Forelimb muscle (tissue), 1 donor: ENCODE measurements at places on chromosomes 1 and 21.

- DNase-seq, result no peak
Measured at GRCh38 chr1:50615036-50615750, 191.9 kb upstream of the DMRTA2 start.

GRCh38 chr21:27545754-27546349 is 579.0 kb upstream of the ADAMTS5 start:
- no peak for DNase-seq

GRCh38 chr1:67646145-67647035 is 38.6 kb upstream of the GADD45A start:
- no peak for DNase-seq

DNA sequence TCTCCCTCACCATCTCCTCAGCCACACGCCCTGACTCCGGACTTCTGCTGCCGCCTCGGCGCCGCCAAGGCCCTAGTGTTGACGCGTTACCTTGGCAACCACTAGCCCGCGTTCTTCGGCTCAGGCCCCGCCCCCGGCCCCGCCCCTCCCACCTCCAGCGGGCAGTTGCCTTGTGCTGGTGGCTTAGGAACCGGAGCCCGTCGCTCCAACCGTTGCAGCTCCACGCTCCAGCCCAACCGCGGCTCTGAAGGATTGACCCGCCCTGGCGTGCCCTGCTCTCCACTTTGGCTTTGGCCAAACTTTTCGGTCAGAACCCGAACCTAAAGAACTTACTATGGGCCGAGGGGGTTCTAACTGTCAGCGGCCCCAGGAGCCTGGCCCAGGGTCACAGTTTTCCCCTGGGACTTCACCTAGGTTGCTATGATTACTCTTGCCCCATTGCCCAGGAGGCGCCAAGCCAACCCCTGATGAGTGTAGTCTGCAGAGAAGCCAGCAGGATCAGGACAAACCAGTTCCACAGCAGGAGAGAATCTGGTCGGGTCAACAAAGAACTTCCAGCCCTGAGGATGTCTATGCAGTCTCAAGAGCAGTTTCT is at the start of gene CFAP45:
Gene CFAP45, minus strand, starts transcription at position 80 of the 595 bp plus-strand sequence. Its CDS starts 67 bp downstream, at position 13.
- DNase-seq, result no peak

- no peak for DNase-seq
Measured at GRCh38 chr1:214952648-214953047, 129.9 kb upstream of the KCNK2 start.

DNA sequence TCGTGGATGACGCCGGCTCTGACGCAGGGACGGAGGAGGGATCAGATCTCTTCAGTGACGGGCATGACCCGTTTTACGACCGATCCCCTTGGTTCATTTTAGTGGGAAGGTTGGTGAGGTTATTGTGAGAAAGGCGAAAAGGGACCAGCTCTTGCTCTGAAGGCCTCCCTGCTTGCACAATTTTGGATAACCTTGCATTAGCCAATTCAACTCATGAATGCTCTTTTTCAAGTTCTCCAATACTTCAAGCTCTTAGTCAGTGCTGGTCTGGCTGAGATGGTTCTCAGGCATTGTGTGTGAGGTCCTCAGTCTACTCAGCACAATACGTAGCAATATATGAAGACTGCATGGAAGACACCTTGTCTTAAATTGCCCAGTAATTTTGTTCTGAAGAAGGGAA is 72.6 kb upstream of the PGD start:
- DNase-seq, result no peak

DNA sequence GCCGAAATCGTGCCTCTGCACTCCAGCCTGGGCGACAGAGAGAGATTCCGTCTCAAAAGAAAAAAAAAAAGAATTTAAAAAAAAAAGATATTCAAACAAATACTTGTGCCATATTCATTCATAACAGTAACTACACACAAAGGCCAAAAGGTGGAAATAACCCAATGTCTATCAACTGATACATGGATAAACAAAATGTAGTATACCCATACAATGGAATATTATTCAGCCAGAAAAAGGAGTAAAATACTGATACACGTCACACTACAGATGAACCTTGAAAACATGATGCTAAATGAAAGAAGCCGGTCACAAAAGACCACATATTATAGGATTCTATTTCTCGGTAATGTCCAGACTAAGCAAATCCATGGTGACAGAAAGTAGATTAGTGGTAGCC is 109.4 kb upstream of the SOD1 start:
- no peak for DNase-seq

DNA sequence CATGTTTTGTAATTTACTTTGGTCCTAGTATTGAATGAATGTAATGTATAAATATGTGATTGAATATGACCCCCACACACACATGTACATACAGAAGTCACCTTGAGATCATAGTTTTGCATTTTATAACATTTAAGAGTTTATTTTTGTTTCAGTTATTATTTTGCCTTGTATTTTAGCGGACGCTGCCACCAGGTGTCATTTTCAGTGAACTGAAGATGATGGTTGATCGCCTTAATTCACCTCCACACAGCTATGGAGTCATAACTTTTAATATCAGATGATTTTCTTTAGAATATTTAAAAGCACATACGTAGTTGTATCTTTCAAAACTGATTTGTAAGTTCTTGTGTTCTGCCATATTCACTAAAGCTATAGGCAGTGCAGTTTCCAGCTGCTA is 130.4 kb downstream of the DYRK1A start:
- DNase-seq, result no peak

GRCh38 chr1:40315239-40315794 is 1.8 kb downstream of the COL9A2 start:
- DNase-seq, result peak; percentile 53

GRCh38 chr1:205600085-205600484 is 31.7 kb downstream of the ELK4 start:
- no peak for DNase-seq

DNA sequence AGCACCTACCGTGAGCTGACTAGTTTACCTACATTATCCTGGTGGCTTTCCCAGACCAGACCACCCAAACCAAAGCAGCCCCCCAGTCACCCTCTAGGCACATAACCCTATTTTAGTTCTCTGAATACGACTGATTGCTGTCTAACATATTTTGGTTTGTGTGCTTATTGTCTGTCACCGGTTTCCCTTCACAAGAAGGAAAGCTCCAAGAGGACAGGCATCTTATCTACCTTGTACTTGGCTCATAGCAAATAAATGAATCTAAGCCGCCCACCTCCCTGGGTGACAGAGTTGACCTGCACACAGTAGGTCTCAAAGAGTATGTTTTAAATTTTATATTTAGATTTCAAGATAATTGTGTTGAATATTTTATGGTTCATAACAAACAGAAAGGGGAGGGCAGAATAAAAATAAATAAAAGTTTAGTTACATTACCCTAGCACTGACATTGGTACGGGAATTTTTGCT is 904 bp upstream of the PRDX6 start:
- no peak for DNase-seq

DNA sequence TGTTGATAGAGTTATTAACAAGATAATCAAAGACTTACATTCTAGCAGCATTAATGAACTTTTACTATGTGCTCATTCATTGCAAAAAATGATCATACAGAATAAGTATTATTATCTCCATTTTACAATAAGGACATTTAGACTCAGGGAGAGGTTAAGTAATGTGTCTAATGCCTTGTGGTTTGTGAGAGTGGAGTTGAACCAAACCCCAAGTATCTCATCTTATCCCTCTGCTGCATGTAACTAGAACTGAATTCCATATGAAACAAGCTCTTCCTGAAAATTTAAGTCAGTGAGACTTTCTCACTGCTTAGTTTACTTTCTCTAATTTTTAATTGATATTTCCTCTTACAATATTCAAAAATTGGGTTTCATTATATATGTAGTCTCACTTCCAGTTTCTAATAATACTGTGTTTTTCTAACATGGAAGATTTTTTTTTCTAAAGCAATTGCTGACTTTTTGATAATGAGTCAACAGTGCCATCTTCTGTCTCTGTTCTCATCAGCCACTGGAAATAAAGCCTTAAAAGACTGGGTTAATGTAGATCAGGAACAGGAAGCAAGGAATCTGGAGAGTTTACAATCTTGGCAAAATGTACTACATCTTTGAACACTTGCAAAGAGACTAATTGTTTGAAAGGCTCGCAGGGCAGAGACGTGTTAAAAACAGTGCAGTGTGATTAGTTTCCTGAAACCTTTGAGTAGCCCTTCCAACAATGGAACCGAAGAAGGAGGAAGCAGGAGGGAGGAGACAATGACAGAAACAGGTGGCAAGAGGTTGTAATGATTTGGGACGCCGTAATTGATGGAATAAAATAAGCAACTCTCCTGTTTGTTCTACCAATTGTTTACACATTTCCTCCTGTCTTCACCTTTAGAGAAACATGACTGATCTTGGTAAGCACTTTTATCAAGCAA is 567.6 kb downstream of the MRPL39 start:
- DNase-seq, result peak; percentile 40

- no peak for DNase-seq
Measured at GRCh38 chr1:222792744-222793143, 22.1 kb upstream of the DISP1 start.
